ENCODE measurements at places on chromosomes 6 and 20. TPM values are rescaled to one million over a fixed set of nuclear protein-coding genes. Genes with fewer than 3 reads are reported as not detected.

TP53TG5 gene
- not detected for total RNA-seq

ESR1 gene
- total RNA-seq = 0.02 TPM

CCN5 gene
- total RNA-seq = 27.5 TPM

DEFB132 gene
- not detected for total RNA-seq

HLA-DQA1 gene
- not detected for total RNA-seq

PI16 gene
- not detected for total RNA-seq

NNAT gene
- total RNA-seq = not detected

IP6K3 gene
- total RNA-seq = 1.3 TPM

TMEM200A gene
- not detected for total RNA-seq

LGSN gene
- total RNA-seq = 2.7 TPM

PSORS1C1 gene
- 4.2 TPM for total RNA-seq

C20orf202 gene
- total RNA-seq = 0.22 TPM

RAMACL gene
- total RNA-seq = 0.11 TPM

FOXF2 gene
- total RNA-seq = 23.1 TPM

PTPRT gene
- total RNA-seq = not detected

SOX18 gene
- 1.1 TPM for total RNA-seq

CTCFL gene
- total RNA-seq = not detected

ENPP3 gene
- total RNA-seq = not detected

DNMT3B gene
- total RNA-seq = 4.2 TPM

RHAG gene
- total RNA-seq = not detected

TSPO2 gene
- not detected for total RNA-seq

BTN1A1 gene
- not detected for total RNA-seq

Data from A549 treated with Mapracorat at 1 μM for 4 hours (cell line).